Activated CD8-positive, alpha-beta memory T cell treated with anti-CD3 and anti-CD28 coated beads for 1 hour (primary cell): ENCODE measurements at places on chromosomes 16 and 17.

DNA sequence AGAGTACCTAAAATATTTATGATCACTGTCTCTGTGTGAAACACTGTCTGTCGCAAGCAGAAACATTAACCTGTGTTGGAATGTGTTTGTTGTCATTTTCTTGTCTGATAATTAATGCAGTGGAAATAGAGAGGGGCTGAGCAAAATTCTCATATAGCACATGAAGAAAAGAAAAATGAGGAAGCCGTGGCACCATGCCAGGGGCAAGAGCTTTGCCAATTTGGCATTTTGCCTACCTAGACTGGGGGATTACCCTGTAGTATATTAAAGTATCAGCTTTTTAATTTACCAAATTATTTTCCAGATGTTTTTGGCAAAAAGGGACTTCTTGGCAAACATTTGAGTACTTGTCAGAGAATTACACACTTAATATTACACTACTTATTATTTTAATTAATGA is 1326.6 kb upstream of the GOT2 start:
- no peak for DNase-seq

DNA sequence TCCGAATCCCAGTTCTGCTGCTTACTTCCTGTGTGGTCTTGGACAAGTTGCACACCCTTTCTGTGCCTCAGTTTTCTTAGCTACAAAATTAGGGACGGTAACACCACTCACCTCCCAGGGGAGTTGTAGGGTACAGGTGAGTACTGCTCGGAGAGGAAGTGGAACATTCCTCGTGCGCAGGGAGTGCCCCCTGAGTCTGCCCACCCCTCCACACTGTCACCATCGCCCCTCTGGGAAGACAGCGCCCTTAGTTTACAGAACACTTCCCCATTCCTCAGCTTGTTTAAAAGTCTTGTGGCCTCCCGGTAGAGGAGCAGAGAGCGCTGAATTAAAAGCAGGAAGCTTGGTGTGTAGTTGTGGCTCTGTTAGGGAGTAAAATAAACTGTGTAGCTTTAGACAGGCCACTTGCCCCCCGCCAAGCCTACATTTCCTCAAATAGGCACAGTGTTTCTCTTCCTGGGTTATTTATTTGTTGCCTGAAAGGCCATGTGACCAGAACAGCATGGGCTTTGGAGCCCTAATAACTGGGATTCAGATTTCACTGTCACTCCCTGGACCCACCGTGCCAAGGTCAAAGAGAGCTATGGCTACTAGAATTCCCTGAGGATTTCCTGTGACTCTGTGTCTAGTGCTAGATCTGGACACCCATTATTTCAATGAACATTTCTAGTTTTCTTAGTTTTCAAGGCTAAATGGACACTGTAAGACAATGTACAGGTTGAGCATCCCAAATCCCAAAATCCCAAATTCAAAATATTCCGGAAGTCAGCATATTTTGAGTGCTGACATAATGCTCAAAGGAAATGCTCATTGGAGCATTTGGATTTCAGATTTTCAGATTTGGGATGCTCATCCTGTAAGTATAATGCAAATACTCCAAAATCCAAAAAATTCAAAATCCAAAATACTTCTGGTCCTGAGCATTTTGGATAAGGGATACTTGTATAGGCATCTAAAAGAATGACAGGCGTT is 372.5 kb downstream of the SNX29 start:
- DNase-seq: no peak

DNA sequence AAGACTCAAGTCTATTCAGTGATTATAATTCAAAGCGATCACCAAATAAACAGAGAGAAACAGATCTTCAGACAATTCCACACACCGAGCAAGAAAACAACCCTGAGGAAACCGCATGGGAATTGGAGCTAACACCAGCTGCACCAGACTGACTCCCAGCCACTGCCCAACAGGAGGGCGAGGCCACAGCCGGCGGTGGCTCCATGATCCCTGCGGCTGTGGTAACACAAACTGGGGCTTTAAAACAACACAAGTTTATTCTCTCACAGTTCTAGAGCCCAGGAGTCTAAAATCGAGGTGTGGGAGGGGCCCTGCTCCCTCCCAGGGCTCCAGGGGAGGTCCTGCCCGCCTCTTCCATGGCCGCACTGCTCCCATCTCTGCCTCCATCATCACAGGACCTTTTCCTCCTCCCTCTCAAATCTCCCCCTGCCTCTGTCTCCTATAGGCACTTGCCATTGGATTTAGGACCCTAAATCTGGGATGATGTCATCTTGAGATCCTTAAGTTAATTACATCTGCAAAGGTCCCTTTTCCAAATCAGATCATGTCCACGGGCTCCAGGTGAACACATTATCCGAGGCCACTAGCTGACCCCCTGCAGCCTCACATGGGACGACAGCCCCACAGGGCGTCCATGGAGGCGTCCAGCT is 9.7 kb upstream of the HEXD start:
- no peak for DNase-seq

GRCh38 chr16:62652441-62653120 is 616.3 kb upstream of the CDH8 start:
- DNase-seq: no peak
